Stimulated activated CD8-positive, alpha-beta memory T cell treated with anti-CD3 and anti-CD28 coated beads, Interleukin-7, amount 100 ng/mL, for 1 hour (primary cell): ENCODE measurements at places on chromosomes 2 and 18.

DNA sequence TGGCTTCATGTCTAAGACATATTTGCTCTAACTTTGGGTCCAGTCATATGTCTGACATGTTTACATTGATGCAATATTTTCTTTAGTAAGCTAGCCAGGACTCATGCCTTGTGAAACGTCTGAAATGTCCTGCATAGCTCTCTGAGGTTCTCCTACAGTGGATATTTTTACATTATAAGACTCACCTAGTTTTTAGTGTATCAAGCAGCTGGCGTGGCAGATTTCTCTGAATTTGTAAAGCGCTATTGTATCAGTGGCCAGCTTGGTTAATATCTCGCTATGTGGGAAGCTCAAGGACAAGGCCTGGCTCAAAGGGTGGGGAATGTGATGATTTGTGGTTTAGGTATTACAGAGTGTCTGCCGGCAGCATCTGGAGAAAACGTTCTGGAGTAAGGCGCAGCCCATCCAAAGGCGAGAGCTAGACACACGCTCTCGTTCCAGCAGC lies 164.3 kb downstream of the LTBP1 start:
- DNase-seq: no peak

DNA sequence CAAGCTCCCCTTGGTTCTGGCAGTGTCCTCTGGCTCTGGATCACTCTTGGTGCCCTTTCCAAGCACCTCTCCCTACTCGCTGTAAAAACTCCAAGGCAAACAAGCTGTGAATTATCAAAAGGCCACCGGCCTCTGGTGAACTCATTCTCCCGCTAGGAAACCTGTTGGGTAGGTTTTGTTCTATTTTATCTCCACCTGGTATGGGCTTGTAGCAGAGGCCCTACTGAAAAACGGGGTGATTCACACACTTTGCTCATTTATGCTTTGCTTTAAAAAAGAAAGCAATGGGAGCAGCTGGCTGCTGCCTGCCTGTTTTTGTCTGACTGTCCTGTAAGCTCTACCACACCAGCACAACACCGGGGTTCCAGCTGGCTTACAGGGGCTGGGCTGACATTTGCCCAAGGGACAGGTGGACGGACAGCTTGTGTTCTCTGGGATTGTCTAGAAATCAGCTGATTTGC lies 56.8 kb downstream of the SH3BP4 start:
- DNase-seq: no peak

- no peak for DNase-seq
Measured at GRCh38 chr2:69154106-69154505, 141.1 kb downstream of the ANTXR1 start.

- DNase-seq: no peak
Measured at GRCh38 chr2:16482460-16482859, 183.2 kb downstream of the CYRIA start.
